Substantia nigra (tissue), 51 donors: ENCODE measurements at places on chromosomes 7 and 10.
A peak's percentile ranks its signal among the peaks of the same experiment; 100 is the strongest.

- DNase-seq = no peak
Measured at GRCh38 chr10:104850023-104850422, 208.9 kb downstream of the SORCS3 start.

- no peak for DNase-seq
Measured at GRCh38 chr7:27602766-27603165, 59.9 kb downstream of the HIBADH start.

GRCh38 chr7:21507627-21508343 lies 35.1 kb upstream of the DNAH11 start:
- DNase-seq = peak; percentile 5

DNA sequence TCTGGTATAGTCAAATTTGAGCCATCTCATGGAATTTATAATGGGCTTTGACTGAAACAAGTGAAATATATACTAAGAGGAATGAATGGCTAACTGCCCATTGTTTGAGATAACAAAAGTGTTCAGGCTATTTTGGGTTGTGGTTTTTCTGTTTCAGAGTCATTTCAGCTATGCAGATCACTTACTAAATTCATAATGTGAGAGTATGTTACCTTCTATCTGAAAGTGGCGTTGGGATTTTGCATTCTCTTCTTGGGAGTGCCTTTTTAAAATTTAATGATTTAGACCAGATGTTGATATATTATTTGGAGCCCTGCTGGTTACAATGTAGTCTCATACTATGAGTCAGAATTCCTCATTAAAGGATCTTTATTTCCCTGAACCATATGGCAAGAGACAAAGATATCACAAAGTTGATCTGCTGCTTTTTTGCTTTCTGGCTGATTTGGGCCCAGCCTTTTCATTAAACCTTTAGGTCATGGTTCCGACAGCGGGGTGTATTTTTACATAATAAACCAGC lies 10.4 kb downstream of the VCL start:
- no peak for DNase-seq

GRCh38 chr10:28467615-28468014 lies 65.3 kb upstream of the WAC start:
- no peak for DNase-seq
